GM18507 (cell line): ENCODE measurements at places on chromosomes 6 and 20.

DNA sequence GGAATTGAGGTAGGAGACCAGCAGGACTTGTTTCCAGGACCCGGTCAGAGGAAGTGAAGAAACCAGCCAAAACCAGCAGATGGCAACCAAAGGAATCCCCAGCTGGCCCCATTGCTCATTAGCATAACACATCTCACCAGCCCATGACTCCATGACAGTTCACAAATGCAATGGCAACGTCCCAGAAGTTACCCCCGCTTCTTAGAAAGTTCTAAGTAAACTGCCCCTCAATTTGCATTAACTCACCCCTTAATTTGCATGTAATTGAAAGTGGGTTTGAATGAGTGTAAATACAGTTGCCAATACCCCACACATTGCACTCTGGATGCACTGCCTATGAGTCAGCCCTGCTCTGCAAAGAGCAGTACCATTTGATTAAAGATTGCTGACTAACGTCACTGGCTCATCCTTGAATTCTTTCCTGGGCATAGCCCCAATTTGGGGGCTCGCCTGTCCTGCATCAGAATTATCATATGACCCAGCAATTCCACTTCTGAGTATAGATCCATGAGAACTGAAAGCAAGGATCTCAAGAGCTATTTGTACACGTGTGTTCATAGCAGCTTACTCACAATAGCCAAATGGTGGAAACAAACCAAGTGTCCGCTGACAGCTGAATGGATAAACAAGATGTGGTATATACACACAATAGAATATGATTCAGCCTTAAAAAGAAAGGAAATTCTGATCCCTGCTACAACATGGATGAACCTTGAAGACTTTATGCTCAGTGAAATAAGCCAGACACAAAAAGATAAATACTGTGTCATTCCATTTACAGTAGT is 36.4 kb downstream of the MYLK4 start:
- DNase-seq = no peak

DNA sequence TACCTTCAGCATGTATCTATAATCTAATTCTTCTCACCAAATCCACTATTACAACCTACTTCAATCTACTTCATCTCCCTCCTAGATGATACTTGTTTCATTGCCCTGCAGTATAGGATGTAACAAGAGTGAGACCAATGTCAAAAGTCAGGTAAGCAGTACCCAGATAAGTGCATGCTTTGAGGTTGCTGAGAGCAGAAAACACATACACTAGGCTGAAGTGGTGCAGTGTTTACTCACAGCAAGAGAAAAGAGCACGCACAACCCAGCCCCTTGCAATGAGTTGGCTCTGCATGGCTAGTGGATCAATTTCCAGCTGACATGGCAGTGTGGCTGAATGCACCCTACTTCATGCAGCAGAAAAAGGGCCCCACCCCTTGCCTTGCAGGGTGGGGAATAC is 199.9 kb downstream of the EPHA7 start:
- no peak for DNase-seq

GRCh38 chr6:41656002-41656691 is 17.9 kb downstream of the MDFI start:
- DNase-seq = no peak

- DNase-seq = no peak
Observed at GRCh38 chr20:17442588-17442987, 88.6 kb downstream of the BFSP1 start.

GRCh38 chr20:41392871-41393704 is 26.5 kb upstream of the EMILIN3 start:
- no peak for DNase-seq

- no peak for DNase-seq
Observed at GRCh38 chr6:47256981-47257730, 52.5 kb downstream of the TNFRSF21 start.

GRCh38 chr6:36805917-36806316 is 33.3 kb downstream of the CPNE5 start:
- no peak for DNase-seq

GRCh38 chr6:24504649-24505586 is 10.1 kb downstream of the ALDH5A1 start:
- DNase-seq = no peak

DNA sequence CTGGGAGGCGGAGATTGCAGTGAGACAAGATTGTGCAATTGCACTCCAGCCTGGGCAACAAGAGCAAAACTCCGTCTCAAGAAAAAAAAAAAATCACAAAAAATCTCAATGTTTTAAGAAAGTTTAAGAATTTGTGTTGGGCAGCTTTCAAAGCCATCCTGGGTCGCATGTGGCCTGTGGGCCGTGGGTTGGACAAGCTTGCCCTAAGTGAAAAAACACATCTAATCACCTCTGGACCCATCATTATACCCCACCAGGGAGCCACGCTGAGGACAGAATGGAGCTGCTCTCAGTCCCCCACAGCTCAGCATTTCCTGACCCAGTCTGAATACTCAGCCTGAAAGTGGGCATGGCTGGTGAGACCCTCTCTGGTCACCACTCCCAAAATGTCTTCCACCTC is 129.3 kb downstream of the PRND start:
- DNase-seq = no peak

- DNase-seq = no peak
Observed at GRCh38 chr20:37375227-37375626, 29.3 kb downstream of the SRC start.

- DNase-seq = no peak
Observed at GRCh38 chr20:36312724-36313441, 6.7 kb downstream of the DLGAP4 start.

GRCh38 chr6:165728216-165728615 is 65.2 kb upstream of the PDE10A start:
- no peak for DNase-seq

GRCh38 chr6:111087871-111088667 is 766 bp downstream of the SLC16A10 start:
- DNase-seq = no peak

DNA sequence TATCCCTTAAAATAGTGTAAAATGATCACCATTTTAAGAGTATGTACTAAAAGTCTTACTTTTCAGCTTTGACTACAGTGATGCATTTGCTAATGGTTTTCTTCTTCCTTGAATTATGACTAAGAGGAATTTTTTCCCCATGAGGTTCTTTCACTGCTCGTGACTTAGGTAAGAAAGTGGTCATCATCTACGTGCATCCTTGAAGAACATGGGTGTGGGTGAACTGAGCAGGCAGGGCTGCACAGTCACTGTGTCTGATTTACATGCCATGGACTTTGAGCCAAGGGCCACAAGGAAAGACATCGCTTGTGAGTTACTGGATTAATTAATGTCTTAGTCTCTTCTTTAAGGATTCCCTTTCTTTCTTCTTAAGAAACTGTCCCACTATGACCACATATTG is 33.3 kb downstream of the NQO2 start:
- no peak for DNase-seq

DNA sequence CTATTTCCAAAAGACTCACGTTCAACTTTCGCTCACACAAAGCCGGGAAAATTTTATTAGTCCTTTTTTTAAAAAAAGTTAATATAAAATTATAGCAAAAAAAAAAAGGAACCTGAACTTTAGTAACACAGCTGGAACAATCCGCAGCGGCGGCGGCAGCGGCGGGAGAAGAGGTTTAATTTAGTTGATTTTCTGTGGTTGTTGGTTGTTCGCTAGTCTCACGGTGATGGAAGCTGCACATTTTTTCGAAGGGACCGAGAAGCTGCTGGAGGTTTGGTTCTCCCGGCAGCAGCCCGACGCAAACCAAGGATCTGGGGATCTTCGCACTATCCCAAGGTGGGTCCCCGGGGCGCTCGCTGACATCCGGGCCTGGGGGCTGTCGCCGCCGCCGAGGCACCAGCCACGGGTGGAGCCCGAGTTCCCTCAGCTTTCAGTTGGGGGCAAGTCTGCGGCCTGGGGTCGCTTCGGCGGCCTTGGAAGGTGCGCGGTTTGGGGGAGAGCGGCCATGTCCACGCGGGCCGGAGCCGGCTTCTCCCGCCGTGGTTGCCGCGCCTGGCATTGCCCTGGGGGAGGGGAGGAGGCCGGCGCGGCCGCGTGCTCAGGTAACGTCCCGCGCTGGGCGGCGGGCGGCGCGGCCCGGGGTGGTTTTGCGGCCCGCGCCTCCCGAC is 429 bp downstream of the AMD1 start:
- no peak for DNase-seq

GRCh38 chr6:25337431-25337830 is 58.3 kb downstream of the CARMIL1 start:
- no peak for DNase-seq

DNA sequence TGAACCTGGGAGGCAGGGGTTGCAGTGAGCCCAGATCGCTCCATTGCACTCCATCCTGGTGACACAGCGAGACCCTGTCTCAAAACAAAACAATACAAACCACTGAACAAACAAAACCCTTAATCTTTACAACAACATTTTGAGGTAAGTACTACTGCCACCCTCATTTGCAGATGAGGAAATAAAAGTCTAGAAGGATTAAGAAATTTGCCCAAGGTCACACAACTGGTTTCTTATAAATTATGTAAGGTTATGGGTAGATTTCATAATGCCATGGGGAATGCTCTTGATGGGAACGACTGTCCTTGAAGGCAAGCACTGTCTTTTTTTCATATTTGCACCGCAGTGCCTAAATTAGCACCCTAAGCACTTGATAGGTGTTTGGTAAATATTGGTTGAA is 13.8 kb upstream of the B4GALT5 start:
- DNase-seq = no peak

GRCh38 chr20:62032609-62033368 is 32.9 kb downstream of the TAF4 start:
- DNase-seq = no peak

DNA sequence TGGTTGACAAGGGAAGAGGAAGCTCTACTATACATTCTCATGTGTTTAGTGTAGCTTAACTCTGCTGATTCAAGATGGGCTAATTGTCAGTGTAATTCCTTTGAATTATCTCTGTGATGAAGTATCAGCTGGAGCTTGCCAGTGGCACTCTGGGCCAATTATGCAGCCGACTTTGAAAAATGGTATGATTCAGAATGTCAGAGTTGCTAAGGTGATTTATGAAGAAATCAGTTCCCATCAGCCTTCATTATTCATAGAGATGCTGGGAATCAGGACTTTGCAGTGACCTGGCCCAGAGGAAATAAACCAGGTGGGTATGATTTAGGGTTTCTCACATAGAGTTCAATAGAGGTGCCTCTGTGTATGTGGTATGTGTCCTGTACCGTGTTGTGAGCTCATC is 33.4 kb downstream of the KCNS1 start:
- DNase-seq = no peak

DNA sequence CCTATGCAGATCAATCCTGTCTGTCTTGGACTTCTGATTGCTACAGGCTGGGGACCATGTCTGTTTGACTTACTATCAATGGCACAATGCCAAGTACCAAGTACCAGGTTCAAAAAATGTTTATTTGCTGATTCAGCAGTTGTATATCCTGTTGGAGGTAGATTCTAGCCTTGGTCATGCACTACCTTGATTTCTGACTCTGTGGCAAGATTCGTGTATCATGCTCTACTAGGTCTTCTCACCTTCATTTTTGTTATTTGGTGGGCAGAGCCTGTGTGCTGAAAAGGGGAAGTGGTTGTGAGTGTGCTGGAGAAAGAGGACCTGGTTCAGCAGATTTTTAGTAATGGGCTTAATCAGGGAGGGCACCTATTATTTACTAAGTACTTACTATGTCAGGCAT is 192.4 kb upstream of the MYLIP start:
- DNase-seq = peak; percentile 15

- DNase-seq = no peak
Observed at GRCh38 chr6:62998022-62998421, 213.2 kb upstream of the FKBP1C start.

DNA sequence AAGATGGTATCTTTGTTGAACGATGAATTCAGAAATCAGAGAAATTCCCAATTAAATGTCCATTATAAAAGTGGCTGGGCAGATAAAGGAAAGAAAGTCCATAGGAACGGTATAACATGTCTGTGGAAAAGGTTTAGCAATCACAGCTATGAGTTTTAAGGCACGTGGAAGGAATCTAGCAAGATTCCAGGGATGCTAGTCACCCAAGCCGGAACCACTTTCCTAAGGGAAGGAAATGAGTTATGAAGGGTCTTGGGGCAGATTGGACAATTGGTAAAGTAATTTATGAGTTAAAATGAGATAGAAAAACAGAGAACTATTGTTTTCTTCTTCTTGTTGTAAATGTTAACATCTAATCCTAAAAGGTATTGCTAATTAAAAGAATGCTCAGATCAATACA is 384.8 kb downstream of the ADGRB3 start:
- DNase-seq = no peak

DNA sequence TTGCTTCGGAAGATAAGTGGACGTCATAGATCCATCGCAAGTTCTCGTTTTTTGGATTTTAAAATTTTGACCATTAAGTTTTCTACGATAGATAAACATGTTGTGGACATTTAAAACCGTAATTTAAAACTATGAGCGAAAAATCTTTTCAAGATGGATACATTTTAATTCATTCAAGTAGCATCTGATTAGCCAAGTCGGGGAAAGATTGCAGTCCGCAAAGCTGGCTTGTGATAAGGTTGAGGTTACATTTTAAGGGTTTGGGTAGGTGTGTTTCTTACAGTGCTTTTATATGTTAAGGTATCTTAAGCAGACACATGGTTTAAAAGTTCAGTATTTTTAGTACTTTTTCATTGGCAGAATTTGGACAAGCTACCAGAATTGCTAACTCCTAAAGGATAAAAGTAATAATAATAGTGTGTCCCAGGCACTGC is 1.2 kb downstream of the WTAP start:
- DNase-seq = no peak
